ENCODE measurements at places on chromosomes 7 and 10.
A peak's percentile ranks its signal among the peaks of the same experiment; 100 is the strongest.

- DNase-seq, result no peak
Measured at GRCh38 chr7:157526005-157526912, 189.5 kb downstream of the DNAJB6 start.

- DNase-seq, result no peak
Measured at GRCh38 chr7:105423987-105424386, 35.3 kb upstream of the SRPK2 start.

DNA sequence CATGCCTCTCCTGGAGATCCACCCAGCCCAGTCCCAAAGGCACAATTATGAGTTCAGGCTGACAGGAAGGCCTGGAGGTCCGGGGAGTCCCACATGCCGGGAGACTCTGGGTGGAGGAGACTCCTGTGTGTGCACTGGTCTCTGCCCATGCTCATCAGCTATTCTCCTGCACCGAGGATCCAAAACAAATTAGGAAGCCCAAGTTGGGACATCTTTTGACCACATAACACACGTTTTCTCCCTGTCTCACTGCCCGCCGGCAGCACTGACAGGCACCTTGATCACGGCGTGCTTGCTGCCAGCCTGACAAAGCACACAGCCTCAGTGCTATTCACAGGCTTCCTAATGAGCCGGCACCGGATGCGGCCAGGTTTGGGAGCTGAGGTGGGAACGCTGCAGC, 412.7 kb downstream of the PTPRN2 start:
- DNase-seq, result no peak

DNA sequence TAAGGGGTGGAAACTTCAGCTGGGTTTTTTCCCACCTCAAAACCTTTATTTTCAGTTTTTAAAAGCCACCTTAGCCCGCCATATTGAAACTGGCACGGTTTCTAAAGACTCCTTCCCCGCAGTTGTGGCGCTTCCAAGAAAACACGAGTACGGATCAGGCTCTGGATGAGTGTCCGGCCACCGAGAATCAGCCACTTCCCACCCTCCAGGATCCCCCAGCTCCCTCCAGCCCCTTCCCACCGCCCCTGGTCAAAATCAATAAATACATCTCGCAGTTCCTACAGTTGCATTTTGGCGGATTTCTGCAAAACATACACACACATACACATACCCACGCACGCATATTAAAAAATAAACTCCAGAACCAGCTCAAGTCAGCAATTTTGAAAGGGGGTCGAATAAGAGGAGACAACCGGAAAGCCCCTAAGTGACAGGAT, 1.1 kb downstream of the SFMBT2 start:
- DNase-seq, result peak; percentile 51

- DNase-seq, result peak; percentile 16
Measured at GRCh38 chr7:41241641-41242040, 461.2 kb downstream of the INHBA start.

GRCh38 chr7:137964824-137965545, 36.9 kb downstream of the CREB3L2 start:
- DNase-seq, result no peak

GRCh38 chr10:80288849-80289248, 609 bp downstream of the MAT1A start:
- no peak for DNase-seq

DNA sequence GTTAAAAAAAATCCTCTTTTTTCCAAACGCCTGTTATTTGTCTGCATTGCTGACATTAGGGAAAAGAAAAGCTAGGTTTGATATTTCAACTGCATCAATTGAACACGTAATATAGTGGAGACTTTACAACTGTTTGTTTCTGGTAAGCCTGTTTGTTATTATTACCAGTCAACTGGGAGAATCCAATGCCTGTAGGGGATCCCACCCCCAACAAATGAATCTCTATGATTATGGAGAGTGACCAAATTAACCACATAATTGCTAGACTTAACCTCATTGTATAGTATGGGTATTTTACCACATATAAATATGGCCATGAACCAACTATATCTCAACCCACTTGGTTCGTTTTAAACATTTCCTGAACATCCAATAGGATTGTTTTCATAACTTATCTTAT, 216.1 kb downstream of the TWIST1 start:
- no peak for DNase-seq

DNA sequence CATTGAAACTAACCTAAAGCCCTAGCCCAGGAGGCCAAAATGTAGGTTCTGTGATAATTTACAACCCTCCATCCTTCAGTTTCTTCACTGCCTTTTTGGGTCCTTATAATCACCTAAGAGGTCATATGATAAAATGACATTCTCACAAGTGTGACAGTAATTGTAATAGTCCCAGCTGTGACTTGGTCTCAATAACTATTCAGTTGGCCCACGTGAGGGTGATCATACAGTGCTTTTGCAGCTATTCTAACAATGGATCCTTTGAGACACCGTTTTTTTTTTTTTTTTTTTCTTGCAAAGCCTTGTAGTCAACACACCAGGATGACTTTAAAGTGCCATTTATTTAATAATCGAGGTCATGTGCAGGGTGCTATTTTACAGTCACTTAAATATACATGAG, 760.0 kb downstream of the PHTF2 start:
- no peak for DNase-seq

DNA sequence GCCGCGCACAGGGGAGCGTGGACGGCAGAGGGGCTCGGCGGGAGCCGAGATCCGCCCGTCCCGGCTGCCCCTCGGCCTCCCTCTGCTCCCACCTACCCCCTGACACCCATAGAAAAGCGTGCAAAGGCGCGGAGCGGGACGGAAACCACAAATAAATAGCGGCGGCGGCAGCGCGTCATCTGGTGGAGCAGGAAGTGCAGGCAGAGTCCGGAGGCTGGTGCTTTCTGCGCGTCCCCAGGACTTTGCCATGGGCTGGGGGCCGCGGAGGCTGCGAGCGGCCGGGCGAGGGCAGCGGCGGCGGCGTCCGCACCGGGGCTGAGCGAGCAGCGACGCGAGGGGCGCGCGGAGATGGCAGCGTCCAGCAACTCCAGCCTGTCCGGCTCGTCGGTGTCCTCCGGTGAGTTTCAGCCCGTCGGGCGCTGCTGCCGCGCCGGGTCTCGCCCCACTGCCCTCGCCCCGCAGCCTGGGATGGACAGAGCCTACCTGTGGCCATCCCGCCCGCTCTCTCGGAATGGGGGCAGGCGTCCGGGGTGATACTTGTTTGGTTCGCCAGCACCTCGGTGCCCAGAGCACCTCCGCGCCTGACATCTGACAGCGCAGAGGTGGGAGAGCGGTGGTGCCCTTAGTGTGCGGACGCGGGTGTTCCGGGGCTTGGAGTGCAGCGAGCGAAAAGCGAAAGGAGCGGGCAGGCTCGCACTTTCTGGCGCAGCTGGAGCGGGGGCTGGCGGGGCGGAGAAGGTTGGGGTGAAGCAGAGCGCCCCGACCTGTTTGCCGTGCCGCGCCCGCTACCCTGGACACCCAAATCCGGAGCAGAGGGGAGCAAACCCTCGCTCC, at the start of gene CHN2:
Gene CHN2, plus strand, starts transcription at position 182 of the 834 bp plus-strand sequence.
- peak; percentile 85 for DNase-seq

DNA sequence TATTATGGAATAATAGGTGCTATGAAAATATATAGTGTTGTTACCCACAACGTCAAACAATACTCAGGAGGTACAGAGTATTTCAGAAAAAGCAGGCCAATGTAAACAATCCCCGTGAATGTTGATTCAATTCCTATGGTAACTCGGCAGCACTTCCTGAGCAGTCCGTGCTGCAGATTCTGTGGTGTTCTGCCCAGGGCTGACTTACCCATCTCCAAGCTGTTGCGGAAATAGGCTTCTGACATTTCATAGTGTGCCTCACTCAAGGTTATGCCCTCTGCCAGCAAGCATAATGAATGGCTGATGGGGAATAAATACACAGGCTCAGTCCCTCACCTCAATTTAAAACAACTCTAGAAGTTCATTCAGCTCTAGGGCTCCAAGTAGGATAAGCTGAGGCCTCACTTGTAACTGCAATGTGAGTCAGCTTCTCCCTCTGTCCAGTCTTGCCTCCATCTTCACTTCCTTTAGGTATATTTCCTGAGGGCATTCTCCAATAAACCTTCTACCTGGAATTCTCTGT, 177.6 kb downstream of the GNAI1 start:
- DNase-seq, result no peak

DNA sequence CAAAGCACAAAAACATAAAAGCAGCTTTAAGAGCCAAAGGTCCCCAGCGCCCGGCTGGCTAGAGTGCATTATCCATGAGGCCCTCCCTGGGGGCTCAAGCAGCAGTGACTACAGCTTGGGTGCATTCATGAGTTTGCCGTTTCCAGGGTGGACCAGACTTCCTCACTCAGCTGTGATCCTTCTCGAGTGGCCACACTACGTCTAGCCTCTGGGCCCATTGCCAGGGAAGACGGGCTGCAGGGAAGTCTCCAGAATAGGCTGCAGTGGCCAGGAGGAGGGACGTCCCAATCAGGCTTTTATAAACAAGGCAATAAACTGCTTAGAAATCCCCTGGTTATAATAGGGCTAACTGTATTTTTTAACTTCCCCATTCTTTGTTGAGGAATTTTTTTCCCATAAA, 89.4 kb upstream of the C1QL3 start:
- DNase-seq, result no peak

DNA sequence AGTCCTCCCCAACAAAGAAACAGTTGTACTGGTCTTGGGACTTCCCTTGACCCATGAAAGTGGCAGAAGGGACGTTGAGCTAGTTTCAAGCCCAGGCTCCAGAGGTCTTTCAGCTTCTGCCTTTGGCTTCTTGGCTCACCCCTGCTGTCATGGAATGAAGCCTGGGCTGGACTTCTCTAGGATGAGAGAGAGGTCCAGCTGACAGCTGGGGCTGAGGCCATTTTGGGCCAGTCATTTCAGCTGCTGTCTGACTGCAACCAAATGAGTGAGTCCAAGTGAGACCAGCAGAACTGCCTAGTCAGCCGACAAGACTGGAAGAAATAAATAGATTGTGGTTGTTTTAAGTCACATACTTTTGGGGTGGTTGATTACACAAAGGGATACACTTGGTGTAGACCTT, 76.6 kb downstream of the TMEM178B start:
- no peak for DNase-seq

- no peak for DNase-seq
Measured at GRCh38 chr10:79231908-79232307, 115.4 kb upstream of the PPIF start.

DNA sequence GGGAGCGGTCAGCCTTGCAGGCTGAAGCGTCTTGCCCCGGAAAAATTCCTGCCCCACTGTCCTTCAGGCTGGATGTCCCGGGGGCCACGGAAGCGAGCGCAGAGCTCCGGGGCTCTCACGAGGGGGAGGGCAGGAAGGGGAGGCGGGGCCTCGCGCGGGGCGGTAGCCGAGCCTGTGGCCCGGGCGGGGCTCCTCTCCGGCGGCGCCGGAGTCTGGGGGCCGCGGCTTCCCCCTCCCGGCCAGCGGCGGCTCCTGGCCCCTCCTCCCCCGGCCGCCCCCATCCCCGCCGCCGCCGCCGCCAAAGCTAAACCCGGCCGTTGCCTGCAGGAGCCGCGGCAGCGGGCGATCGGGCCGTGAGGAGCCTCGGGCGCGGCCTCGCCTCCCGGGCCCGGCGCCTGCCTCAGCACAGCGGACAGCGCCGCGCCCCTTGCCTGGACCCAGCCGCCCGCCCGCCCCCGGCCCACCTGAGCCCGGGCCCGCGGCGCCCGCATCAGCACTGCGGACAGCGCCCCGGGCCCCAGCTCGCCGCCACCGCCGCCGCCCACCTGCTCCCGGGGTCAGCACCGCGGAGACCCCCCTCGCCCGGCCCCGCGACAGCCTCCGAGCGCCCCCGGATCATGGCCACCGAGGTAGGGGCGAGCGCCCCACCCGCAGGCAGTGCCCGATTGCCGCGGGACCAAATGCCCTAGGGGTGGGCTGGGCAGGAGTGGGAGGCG, at the start of gene GOLGA7B:
Gene GOLGA7B, plus strand, starts transcription at position 157 of the 716 bp plus-strand sequence. Its CDS starts 461 bp downstream, at position 618.
- DNase-seq, result peak; percentile 98

DNA sequence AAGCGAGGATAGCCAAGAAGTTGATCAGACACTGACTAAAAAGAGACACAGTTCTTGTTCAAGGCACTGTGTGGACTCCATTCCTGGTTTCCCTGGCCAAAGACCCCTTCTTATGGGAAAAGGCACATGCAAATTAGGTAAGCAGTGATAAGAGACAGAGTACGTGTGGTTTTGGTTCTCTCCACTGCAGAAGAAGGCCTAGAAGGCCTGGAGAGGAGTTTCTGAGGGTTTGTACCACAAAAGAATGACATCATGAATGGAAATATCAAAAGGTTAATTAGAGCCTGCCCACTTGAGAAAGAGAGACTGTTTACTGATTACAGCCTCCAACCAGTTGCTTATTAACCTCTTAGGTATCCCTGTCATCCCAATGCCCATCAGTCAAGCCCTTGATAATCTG, 137.5 kb downstream of the ZNF365 start:
- no peak for DNase-seq

GRCh38 chr10:110013630-110014293, 6.0 kb downstream of the ADD3 start:
- DNase-seq, result peak; percentile 31

DNA sequence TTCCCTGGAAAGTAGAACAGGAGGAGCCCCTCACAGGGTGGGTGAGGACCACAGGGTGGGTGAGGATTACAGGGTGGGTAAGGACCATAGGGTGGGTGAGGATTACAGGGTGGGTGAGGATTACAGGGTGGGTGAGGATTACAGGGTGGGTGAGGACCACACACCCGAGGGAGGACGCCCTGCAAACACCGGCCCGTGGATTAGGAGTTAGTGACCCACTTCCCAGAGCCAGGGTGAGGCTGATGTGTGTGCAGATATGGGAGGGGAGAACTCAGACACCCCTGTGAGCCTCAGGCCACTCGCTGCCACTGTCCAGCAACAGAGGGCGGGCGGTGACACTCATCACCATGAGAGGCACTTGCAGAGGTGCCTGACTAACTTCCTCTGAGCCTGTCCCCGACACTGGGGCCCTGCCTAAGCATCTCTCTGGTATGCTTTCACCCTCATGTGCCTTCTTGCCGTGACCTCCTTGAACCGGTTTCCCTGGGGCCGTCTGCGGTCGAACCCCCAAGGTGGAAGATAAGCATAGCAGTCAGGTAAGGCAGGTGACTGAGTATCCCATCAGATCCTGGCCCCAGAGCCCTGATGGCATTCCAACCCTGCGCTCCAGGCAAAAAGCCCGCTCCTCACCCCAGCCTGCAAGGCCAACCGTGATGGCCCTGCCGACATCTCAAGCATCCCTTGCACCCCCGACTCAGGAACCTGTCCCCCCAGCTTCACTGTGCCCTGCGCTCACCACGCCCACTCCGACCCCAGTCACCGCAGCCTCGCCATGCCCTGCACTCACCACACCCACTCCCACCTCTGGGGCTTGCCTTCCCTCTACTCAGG, 74.1 kb downstream of the FAM53B start:
- DNase-seq, result no peak

DNA sequence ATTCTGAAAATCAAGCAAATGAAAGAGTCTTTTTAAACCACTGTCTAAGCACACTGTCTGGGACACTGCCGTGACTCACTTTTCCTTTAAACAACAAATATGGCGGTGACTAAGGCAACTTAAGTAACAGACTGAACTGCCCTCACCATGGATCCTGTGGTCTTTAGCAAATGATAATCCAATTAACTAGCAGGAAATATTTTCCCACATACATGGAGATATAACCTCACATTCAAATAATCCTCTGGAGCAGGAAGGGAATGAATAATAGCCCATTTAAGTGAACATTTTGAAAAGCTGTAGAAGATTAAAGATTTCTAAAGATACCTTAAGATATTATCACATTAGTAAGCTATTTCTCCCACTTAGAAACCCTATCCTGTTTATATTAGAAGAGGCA, 40.3 kb upstream of the LRRC17 start:
- DNase-seq, result no peak
